Right ventricle myocardium inferior (tissue), 1 donor: ENCODE measurements at places on chromosomes 4 and X.

DNA sequence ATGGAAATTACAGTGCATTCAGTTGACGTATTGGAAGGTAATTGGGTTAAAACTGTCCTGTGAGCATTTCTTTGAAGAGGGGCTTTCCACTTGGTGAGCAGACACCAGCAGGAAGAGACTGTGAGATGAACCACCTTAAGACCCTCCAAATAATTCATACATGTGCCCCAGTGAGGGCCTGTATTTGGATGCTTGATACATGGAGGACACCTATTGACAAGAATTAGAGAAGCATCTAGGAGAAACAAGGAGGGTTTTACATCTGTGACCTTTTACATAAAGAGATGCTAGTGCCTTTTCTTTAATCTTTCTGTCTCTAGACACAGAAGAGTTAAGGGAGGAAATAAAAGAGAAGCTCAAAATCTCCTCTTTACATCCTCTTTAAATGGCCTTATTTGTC lies 1115.3 kb upstream of the IGFBP7 start:
- no peak for DNase-seq

DNA sequence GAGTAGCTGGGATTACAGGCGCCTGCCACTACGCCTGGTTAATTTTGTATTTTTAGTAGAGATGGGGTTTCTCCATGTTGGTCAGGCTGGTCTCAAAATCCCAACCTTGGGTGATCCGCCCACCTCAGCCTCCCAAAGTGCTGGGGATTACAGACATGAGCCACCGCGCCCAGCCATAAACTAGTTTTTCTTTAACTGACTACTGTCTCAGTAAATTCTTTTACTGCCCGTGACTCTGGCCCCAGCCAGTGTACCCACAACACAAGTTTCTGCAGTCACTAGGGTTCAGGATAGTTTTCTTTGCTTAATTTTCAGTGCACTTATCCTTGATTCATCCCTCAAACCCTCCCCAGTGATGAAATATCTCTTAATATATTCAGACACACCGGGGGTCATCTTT lies 8.3 kb downstream of the SHROOM2 start:
- no peak for DNase-seq

GRCh38 chrX:87874043-87874442 lies 356.4 kb downstream of the KLHL4 start:
- DNase-seq: no peak

DNA sequence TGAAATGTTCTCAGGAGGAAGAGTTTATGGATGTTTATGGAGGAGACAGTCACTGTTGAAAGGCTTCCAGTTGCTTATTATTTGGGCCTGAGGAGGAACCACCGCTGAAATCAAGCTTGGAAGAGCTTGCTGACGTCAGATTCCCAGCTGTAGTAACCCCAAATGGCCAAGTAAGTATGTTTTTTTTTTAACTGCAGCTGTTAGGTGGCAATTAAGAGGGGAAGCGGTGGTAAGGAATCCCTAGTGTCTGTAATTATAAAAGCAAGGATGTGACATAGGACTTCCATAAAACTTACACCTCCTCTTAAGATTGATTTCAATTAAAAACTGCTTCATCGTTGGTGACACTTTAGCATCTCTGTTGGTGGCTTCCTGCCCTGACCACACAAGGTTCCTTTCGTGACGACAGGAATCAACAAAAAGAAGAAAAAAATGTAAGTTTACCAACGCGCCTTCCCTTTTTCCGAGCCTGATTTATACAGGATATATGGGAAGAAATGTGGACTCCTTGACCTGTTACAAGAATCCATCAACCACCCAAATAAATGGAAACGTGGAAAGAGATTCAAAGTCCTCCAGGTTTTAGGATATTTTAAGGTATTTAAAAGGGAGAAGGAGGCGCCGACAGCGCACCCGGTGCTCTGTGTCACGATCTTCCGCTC lies 884 bp downstream of the RELL1 start:
- no peak for DNase-seq

GRCh38 chr4:15100994-15101695 lies 98.9 kb downstream of the CPEB2 start:
- DNase-seq: no peak

DNA sequence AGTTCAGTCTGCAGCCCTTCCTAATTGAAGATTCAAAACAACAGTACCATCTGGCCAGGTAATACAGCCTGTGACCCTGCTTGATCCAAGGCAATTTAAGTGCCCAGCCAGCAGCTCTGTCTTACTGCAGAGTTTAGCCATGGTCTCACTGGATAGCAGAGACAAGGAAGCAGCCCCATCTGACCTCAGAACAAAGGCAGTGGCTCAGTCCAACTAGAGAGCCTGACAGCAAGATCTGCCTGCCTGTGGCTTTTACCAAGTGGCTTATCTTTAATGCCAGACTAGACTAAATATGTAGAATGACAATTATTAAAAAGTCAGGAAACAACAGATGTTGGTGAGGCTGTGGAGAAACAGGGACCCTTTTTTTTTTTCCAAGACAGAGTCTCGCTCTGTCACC lies 293.4 kb downstream of the DTHD1 start:
- DNase-seq: no peak

DNA sequence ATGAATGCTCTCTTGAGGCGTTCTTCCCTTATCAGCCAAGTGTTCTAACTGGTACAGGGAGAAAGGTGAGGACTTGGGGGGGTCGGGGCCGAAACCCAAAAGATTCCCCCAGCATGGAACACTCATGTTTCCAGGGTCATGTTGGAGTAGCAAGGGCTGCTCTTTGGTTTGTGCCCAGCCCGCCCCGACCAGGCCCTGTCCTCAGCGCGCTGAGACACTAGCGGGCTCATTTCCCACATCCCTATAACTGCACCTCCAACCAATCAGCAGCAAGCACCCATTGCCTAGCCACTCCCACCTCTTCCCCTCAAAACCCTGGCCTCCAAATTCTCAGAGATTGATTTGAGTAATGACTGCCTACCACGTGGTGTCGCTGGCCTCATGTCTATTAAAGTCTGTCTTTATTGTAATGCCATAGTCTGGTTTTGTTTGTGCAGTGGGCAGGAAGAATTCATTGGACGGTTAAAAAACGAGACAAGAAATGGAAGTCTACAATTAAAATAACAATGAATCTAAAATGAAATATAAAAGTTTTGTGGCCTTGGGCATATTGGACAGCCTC lies 1928.4 kb downstream of the STIM2 start:
- DNase-seq: no peak

GRCh38 chr4:182230256-182230655 lies 12.9 kb upstream of the TENM3 start:
- DNase-seq: no peak

DNA sequence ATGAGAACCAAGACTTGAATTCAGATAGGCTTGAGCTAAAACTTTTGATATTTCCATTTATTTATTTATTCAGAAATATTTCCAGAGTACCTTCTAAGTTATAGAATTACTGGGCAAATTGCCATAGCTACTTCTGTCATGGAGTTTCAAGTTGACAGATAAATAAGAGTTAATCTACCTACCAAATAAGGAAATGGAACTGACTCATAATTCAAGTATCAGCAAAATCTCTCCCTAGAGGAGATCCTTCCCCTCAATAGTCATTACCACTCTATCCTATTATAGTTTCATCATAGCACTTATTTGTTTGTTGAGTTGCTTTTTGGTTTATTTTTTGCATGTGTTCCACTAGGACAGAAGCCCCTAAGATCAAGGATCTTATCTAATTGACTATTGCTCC lies 48.8 kb upstream of the CCSER1 start:
- no peak for DNase-seq

DNA sequence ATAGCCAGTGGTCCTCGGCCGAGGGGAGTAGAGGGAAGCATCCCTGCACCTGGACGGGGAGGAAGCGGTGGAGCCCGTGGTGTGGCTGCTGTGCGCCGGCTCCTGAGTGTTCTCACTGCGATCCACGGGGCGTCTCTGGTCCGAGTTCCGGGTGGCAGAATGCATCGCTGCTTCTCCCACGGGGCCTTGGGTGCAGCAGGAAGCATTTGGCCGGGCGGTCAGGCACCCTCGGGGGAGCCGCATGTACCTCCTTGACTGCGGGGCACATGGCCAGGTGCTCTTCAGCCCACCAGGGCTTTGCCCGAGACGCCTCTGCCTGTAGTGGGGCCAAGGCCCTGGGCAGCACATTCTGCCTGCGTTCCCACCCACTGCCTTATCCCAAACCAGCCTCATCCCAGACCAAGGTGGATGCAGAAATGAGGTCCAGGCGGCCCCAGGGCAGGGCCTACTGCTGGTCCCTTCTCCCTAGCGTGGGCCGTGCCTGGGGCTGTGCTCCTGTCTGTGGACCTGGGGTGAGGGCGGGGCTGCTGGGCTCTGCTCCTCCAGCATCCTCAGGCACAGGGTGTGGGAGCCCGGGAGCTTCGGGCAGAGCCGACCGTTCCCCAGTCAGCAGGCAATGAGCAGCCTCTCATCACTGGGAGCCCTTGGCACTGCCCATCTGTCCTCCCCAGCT lies 27.5 kb downstream of the NKX1-1 start:
- DNase-seq: peak; percentile 61

DNA sequence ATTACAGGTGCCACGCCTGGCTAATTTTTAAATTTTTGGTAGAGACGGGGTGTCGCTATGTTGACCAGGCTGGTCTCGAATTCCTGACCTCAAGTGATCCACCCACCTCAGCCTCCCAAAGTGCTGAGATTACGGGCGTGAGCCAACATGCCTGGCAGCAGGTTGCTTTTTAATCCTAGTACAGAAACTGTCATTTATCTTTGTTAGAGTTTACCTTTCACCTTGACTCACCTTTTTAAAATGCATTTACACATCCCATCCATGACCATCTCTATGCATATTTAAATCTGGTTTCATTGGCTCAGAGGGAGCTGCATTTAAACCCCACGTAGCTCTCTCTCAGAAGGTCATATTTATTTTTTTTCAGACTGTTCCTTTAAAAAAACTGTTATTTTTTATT lies 31.9 kb downstream of the SLC16A2 start:
- DNase-seq: no peak

DNA sequence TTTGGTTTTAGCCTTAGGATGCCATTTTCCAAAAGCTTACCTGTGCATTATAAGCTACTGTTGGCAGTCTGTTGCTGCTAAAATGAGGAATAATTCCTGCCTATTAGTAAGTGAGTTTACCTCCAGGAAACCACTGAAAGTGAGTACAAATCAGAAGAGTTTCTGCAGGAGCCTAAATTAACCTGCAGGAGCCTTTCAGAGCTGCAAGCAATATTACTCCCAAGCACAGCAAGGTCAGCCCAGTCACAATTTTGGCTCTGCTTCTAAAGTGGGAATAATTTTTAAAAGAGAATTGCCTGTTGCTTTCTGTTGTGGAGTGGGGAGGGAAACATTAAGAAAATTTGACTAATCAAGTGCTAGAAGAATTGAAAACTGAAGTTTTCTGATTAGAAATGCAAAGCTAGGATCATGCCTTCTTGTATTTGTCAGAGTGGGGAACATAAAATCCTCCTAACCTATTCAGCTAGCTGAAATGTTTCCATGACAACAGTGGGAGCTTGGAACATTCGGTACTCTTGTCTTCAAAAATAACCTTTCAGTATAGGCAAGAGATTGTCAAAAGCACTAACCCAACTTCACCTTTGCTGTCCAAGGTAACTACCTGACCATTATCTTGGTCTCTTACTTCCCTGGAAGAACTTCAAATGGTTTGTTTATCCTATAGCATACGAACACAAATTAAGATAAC lies 193.2 kb downstream of the COMMD8 start:
- no peak for DNase-seq

DNA sequence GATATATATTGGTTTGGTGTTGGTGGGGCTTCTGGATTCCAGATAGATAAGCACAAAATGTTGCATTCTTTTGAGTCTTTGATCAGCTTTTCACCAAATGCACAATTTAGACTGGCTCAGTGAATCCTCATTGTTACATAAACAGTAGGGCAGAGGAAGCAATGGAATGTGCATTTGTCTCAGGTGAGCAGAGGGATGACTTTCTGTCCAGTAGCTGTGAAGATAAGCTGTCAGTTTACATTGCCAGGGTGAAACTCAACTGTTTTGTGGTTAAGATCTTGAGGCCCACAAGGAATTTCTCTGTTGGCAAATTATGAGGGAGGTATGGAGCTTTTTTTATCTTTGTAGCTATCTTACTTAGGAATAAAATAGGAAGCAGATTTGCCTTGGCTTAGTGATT lies 168.0 kb downstream of the GALNTL6 start:
- no peak for DNase-seq

DNA sequence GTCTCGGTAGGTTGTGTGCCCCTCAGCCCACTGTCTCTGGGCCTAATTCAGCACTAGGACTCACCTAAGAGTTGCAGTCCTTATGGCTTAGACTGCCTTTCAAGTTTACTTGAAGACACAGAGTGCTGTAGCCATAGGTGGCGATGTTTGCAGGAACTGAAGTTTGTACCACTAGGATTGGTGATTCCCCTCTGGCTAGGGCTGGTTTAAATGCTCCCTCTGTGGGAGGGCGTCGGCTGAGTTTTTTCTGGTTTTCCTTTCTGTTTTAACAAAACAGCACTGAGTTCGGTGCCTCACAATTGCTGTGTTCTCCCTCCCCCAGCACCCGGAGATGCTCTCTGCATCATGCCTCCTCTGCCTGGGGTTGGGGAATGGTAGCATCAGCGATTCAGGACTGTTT lies 480.9 kb downstream of the PCDH11X start:
- DNase-seq: no peak

- DNase-seq: no peak
Measured at GRCh38 chr4:53147711-53148110, 218.2 kb downstream of the SCFD2 start.

GRCh38 chr4:95949136-95949765 lies 109.4 kb downstream of the PDHA2 start:
- no peak for DNase-seq

- no peak for DNase-seq
Measured at GRCh38 chrX:17976955-17977354, 115.9 kb upstream of the RAI2 start.

DNA sequence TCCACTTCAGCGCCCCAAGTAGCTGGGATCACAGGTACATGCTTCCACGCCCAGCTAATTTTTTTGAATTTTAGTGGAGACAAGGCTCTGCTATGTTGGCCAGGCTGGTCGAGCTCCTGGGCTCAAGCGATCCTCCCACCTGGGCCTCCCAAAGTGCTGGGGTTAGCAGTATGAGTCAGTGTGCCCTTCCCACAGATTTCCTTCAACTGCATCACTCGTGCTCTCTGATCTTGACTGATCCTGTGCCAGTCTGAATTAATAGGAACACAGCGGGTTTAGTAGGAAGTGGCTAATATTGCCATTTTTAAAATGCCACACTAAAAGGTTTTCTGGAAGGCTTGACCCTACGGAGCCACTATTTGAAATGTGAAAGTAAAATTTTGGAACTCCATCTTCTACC lies 4.3 kb upstream of the SHROOM2 start:
- no peak for DNase-seq

DNA sequence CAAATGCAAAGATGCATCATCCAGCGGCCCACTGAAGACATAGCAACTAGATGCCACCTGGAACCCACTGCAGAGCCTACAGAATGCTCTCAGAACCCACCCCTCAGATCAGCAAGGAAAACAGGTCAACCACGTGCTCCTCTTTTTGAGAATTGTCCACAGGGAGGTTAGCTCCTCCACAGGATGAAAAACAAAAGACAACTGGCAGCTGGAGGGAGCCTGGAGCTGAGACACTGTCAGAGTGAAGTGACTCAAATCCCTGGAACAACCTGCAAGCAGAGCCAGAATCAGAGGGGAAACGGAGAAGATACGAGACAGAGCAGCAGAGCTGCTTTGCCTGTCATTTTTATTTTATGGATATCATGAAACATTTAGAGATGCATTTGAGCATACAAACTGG lies 277.6 kb downstream of the GASK1B start:
- no peak for DNase-seq

GRCh38 chrX:9911487-9911886 lies 55.7 kb upstream of the CLDN34 start:
- DNase-seq: no peak
